ENCODE measurements at places on chromosomes 6 and 20.

GRCh38 chr6:136567688-136568087 lies 17.5 kb upstream of the MAP7 start:
- no peak for DNase-seq

DNA sequence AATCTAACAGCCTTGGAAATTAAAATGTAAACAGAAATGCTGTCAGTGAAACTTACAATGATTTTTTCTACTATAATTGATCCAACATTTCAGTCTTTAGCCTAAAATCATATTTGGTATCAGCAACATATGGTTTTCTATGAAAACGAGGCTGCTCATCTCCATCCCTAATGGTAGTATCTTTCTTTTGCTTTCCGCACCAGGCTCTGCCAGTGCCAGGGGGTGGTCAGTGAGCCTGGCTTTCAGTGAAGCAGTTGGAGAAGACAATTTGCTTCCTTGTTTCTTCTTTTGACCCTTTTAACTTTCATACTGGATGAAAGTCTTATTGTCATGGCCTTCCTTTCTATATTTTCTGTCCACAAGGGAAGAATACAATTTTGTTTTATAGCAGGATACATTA lies 258.4 kb downstream of the ARID1B start:
- DNase-seq = no peak

DNA sequence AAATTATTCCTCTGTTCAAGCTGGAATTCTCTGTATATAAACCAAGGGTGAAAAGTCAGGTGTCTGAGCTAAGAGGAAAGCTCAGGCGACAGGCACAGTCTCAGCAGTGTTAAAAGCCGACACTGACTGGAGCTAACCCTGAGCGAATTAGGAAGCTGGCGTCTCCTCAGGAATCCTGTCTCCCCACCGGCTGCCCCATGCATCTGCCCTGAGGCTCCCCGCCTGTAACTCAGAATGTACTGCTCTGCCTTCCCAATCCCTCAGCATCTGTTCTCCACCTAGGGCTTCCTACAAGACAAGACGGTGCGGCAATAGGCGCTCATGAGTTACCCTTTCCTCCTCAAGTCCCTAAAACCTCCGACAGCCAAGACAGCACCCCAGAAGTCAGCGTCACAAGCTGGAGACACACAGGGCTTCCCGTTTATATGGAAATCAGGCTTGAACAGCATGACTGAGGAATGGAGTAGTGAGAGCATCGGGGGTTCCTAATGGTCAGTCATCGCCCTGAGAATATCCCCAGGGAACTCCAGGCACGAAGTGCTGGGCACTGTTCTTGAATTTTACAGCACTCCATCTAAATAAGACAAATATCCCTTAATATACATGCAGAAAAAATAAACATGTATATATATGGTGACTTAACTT lies 33.5 kb downstream of the WDR27 start:
- no peak for DNase-seq

DNA sequence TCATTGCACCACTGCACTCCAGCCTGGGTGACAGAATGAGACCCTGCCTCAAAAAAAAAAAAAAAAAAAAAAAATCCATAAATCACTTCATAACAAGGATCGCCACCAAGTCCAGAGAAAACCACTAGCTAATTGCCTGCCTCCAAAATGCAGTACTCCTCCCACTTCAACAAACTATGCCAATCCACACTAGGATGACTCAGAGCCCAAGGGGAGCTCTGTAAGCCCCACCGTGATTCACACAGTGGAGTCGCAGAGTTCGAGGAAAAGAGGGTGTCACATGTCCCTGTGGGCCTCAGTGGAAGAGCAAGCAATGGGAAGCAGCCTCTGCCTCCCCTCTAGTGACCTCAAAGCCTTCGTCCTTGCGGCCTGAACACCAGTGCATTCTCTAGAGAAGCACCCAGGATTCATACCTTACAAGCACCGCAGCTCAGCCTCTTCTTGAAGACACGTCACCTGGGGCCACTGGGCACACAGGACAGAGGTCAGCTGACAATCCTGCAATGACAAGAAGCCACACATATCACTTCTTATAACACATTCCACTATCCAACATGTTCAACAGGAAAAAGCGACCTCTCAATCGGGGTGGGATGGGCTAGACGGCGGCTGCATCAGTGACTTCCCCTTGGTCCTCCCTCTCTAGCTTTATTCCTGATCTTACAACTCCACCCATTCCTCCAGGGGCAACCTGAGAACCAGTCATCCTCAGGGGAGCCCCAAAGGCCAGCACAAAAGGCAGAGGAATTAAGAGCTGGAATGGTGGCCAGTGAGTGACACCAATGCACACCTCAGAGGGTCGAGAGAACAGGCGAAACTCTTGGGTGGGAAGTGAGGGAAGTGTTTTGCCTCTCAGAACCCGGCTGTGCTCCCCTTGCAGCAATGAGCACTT lies 8.9 kb downstream of the SNHG17 start:
- peak; percentile 67 for DNase-seq

- DNase-seq = no peak
Observed at GRCh38 chr6:62175195-62175594, 110.8 kb downstream of the KHDRBS2 start.

- DNase-seq = no peak
Observed at GRCh38 chr6:156809446-156810178, 32.4 kb downstream of the ARID1B start.

DNA sequence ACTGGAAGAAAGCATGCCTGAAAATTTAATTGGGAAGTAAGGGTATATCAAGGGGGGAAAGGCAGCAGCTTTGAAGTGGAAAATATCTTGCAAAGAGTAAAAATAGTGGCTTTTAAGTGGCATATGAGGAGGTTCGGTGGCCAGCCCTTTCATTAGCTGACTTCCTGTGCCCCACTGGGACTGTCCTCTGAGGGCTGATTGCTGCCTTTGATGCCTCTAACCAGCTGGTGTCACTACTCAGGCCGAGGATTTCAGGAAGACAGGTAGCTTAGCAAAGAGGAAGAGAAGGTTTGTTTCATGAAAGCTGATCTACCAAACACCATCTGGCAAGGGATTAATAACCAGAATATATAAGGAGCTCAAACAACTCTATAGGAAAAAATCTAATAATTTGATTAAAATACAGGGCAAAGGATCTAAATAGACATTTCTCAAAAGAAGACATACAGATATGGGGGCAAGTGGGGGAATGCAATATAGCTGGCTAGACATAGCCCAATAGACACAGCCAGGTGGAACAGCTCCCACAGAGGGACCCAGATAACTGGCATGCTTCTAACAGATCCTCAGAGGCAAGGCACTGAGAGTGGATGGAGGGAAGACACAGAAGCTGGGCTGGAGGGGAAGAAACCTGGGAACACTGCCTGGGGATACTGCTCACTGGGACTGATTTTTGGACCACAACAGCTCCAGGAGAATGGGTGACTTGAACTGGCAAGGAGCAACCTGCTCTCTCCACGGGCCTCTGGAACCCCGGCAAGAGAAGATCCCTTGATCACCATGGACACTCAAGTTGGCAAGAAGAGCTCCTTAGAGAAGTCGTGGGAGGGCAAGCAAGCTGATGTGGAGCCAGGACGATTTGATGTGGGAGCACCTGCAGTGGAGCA lies 33.2 kb downstream of the CCN2 start:
- no peak for DNase-seq

DNA sequence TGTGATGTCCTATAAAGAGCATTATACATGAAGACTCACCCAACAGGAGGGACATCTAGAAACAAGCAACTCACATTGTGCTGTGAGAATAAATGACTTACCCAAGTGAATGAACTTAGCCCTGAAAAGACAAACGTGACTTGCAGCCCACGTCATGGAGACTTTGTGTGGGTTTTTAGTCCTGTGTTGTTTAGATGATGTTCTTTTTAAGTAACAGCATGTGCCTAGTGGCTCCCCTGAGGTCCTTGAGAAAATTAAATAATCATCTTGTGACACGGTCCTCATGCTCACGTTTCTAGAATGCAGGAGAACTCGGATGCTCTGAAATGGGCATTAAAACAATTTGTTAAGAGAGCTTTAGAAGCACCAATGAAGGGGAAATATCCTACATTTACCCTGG lies 165.1 kb downstream of the SASH1 start:
- DNase-seq = no peak

GRCh38 chr6:130034378-130035146 lies 16.2 kb downstream of the L3MBTL3 start:
- DNase-seq = peak; percentile 25

DNA sequence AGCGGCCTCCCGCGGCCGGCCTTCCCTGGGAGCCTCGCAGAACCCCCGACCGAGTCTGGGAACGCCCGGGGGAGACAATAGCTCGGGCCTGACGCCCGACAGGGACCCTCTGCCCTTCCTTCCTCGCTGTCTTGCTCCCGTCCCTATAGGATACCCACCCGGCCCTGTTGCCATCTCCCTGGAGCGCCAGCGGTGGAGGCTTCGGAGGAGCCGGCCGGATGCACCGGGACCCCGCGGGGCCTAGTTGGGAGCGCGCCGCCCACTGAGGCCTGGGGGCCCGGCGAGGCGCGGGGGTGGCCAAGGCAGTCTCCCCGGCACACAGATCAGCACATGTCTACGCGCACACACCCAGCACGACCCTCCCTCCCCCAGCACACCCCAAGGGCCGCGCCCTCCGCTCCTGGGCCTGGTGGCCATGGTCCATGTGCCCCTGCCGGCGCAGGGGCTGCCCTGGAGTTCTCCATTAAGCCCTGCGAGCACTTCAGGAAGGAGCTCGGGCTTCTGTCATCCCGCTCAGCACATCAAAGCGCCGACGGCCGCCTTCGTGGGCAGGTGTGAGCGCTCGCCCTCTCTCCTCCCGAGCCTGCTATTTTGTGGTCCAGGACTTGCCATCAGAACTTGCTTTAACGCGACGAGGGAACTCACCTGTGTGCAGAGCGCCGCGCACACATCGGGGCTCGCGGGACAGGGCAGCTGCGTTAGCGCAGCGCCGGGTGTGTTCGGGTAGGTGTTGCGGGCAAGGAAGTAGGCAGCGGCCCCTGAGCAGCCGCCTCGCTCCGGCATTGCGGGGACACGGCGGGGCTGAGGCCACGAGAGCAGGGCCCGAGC lies 3.7 kb downstream of the FOXF2 start:
- DNase-seq = no peak

Data from urothelium cell line (cell line).